ENCODE measurements at places on chromosomes 5 and 9. TPM values are rescaled to one million over a fixed set of nuclear protein-coding genes. Genes with fewer than 3 reads are reported as not detected.

DNA sequence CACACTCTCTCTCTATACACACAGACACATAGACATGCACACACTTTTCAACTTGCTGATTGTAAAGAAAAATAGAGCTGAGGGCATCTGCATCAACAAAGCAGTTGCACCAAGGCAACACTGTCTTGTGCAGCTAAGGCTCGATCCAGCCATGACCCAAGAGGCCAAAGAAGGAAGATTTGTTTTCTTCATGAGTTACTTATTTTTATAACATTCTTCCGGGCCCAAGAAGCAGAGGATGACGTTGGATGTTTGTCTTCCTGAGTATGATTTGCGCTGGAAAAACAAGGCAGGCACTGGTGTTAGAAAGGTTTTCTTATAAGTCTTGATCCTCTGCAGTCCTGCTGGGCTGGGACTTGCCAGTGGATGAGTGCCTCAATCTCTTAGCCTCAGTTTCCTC, 344.1 kb downstream of the ADAMTS6 start:
- no peak for DNase-seq

TOR1B gene
- polyA plus RNA-seq, result 21.3 TPM

- DNase-seq, result no peak
Measured at GRCh38 chr5:120895660-120896059, 431.6 kb downstream of the PRR16 start.

DNA sequence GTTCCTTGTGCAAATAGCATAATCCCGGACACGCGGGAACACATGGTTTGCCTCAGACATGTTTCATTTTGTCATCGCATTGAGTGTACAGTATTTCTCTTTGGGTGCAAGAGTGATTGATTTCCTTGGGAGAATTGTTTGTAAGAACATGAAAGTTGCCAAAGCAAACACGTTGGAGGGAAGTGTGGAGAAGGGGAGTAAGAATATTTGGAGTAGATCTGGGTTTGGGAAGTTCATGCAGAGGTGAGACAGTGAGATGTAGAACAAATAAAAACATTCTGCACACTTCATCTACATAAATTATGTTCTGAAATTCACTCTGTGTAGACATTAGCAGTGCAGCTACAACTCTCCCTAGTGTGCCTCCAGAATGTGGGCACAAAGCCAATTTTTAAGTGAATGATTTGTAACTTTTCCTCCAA, 24.0 kb downstream of the FOXD1 start:
- no peak for DNase-seq

DNA sequence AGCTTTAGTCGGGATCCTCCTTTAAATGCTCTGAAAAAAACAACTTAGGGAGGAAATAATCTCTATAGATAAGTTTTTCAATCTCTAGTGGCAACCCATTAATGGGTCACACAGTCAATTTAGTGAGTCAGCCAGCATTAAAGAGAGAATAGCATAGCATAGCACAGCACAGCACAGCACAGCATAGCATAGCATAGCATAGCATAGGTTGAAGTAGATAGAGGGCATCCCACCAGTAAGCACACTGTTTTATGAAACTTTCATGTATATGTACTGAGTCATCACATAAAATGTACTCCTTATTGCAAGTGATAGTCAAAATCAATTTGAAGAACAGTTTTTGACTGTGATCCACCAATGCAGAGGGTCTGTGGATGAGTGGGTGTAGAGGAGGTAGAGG, 522.9 kb downstream of the CCDC171 start:
- no peak for DNase-seq
